ENCODE measurements at places on chromosomes 7 and 10.

DNA sequence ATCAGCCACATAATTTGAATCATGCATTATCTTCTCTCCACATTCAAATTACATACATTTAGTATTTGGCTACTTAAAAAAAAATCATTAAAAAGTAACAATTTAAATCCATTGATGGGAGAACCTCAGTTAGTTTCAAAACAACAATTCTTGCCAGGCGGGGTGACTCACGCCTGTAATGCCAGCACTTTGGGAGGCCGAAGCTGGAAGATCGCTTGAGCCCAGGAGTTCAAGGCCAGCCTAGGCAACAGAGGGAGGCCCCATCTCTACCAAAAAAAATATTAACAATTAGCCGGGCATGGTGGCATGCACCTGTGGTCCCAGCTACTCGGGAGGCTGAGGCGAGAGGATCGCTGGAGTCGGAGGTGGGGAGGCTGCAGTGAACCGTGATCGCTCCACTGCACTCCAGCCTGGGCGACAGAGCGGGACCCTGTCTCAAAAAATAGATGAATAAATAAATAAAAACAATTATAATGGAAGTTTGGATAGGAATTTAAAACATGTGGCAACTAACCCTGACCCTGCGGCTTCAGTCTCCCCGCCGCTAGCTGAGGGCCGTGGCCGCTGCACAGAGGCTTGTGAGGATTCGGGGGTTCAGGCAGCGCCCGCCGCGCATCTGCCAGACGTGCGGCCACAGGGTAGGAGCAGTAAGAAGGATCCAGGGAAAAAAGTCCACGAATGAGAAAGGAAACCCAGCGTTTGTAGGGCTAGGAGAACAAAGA, 1.1 kb upstream of the CSGALNACT2 start:
- no peak for DNase-seq

DNA sequence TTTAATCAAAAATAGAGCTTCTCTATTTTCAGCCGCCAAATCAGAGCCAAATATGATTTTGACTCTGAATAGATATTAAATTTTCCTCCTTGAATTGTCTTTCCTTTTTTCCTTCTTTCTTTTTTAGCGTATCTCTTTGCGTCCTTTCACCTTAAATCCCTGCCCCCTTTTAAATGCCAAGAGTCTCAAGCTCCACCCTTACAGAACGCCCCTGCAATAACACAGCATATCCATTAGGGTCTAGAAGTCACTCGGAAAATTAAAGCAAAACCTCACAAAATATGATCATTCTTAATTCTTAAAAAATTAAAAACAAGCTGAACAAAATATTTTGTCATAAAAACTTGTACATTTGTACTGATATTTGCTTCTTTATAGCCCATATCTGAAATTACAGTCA, 51.3 kb upstream of the GRM8 start:
- no peak for DNase-seq

GRCh38 chr10:71323407-71323806, 4.3 kb downstream of the SLC29A3 start:
- no peak for DNase-seq

DNA sequence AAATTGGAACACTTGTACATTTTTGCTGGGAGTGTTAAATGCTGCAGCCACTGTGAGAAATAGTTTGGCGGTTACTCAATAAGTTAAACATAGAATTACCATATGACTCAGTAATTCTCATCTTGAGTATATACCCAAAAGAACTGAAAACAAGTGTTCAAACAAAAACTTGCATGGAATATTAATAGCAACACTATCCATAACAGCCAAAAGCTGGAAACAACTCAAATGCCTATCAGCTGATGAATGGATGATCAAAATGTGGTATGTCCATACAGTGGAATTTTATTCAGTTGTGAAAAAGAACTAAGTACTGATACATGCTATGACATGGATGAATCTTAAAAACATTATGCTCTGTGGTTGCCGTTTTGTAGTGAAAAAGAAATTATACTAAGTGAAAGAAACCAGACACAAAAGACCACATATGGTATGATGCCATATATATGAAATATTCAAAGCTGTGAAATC, 63.0 kb upstream of the SP4 start:
- DNase-seq, result no peak

DNA sequence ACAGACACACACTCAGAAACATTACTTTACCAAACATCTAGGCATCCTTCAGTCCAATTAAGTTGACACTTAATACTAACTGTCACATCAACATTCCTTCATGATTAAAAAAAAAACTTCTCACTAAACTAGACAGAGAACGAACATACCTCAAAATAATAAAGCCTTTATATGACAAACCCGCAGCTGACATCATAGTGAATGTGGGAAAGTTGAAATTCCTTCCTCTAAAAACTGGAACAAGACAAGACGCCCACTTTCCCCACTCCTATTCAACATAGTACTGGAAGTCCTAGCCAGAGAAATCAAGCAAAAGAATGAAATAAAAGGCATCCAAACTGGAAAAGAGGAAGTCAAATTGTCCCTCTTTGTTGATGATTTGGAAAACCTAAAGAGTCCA, 96.9 kb upstream of the PPP1R9A start:
- DNase-seq, result no peak

Data from stimulated activated CD8-positive, alpha-beta memory T cell treated with anti-CD3 and anti-CD28 coated beads, Interleukin-2, amount 100 ng/mL, for 48 hours (primary cell).